ENCODE measurements at places on chromosomes 12 and 14.

DNA sequence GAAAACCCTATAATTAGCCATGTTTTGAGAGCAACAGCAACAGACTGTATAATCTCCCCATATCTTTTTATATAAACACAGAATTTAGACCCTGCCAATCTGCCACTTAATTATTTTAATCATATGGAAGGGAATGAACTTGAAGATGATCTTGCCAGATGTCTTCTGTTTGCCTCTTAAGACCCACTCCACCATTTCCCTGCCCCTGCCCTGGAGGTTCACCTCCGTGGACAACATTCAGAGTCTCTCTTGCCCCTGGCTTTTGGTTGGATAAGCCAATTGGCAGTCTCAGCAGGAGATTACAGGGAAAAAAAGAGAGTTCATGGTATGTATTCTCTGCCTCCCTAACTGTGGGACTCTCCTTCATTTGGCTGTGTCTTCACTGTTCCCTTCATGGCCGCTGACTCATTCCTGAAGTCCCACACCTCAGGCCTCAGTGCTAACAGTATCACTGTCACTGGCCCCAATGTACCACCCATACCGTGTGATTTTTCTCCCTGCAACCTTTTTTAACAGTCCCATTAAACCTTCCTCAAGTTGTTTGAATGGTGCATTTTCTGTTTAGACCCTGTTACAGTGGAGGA lies 184.8 kb downstream of the PIK3C2G start:
- no peak for DNase-seq

DNA sequence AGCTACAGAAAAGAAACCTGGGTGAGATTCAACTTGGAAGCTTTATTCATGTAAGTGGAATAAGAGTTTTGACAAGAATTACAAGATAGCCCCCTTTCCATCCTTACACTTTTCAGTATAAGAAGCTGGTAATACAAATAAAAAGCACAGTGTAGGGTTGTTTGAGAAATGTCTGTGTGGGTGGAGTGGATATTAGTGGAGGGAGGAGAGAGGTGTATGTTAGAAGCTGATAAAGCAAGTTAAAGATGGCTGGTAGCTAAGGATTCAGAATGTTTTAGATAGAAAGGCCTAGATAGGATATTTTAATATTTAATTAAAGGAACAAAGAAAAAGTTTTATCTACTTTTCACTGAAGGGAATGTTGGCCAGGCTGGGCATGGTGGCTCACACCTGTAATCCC lies 12.5 kb downstream of the CFAP54 start:
- no peak for DNase-seq

DNA sequence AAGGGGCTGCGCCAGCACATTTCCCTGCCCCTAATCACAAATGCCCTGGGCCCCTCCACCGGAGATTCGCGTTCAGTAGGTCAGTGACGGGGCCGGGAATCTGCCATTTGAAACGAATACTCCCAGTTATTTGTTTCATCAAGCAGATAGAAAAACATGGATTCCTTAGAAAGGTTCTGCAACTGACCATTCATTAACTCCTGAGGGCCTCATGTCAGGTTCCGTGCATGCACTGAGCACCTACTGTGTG lies 25.6 kb upstream of the UBC start:
- no peak for DNase-seq

- no peak for DNase-seq
Observed at GRCh38 chr12:72264548-72265175, 7.5 kb upstream of the TRHDE start.

DNA sequence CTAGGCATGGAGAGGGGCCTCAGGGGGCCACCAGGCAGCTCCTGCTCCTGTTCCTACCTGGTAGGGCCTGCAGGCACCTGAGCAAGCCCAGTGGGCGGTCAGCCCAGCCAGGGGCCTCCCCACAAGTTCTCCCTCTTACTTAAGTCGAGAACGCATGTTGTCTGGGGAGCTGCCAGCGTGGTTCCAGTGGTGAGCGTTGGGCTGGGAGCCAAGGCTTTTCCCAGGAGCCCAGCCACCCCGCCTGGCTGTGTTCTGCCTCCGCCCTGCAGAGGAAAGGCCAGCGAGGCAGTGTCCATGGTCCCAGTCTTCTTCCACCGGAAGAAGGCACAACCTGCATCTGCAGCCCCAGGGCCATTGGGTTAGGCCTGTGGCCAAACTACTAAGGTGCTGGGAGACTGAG lies 1.4 kb downstream of the C14orf180 start:
- no peak for DNase-seq

DNA sequence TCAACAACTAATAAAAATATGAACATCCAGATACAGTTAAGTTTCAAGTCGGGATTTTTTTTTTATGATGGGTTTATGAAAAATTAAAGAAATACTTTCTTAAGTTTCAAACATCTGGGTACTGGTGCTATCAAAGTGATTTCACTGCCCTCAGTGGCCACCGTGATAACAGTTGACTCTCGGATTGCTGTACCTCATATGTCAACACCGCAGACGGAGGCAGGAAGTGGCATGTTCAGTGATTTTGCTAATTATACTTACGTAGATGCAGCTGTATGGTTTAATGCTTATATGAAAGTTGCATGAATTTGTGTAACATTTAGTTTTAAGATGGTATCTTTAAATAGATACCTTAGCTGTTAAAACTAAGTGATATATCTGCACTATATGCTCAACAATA lies 20.8 kb upstream of the FBLN5 start:
- DNase-seq = no peak

DNA sequence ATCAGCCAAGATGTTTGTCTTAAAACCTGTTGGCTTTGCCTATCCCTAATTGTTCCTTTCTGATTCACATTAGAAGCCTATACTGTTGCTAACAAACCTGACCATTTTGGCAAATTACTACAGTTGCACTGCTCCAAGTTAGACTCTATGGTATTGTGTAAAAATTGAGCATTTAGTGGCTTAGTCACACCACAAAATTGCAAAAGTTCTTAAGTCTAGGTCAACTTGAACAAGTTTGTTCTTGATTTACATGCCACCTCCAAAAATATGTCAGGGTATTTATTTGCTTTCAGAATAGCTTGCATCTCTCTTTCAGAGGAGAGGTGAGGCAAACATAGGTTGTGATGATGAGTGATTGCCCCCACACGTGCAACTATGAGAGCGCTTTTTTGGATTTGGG lies 27.0 kb upstream of the PTHLH start:
- DNase-seq = no peak

- no peak for DNase-seq
Observed at GRCh38 chr12:42385326-42385841, 59.4 kb downstream of the PPHLN1 start.

DNA sequence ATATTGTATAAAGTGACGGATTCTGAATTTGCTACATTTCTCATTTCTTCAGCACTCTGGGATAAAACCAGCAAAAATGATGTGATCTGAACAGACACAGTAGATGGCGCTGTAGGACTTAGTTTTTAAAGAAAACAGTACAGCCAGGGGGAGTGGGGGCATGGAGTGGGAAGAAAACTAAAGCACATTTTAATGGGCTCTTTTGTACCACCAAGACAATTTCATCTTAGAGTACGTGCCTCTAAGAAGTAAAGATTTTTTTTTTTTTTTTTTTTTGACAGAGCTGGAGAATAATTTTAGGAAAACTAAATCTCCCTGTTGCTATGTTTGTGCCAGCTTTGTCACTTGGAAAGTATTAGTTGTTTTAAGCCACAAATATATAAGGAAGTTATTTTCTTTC lies 124.4 kb downstream of the RAD51B start:
- DNase-seq = no peak

DNA sequence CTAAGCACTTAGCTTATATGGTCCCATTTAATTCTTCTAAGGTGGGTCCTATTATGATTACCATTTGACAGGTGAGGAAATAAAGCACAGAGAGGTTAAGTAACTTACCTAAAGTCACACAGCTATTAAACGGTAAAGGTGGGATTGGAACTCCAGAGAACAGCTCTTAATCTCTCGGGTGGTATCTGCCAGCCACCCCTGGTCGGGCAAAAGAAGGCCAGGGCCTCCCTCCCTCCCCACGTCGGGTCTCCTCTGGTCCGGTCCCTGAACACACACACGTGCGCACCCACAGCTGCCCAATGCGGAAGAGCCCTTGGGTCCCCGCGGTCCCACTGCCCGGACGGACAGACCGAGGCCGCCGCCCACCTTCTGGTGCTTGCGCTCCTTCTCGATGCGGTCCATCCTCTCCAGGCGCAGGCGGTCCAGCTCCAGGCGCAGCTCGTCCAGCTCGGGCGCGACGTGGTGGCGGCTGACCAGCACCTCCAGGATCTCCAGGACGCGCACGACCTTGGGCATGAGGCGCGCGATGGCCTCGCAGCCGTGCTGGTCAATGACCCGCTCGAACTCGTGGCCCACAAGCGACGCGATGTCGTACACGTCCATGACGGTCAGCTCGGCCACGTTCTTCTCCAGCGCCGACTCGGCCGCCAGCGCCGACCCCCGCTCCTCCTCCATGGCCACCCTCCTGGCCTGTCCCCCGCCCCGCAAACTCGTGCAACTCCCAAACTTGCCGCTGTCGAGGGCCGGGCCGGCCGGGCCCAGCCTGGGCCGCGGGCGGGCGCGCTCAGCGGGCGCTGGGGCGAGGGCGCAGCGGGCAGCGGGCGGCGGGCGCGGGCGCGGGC lies 490 bp downstream of the RILPL1 start:
- DNase-seq = no peak

- DNase-seq = no peak
Observed at GRCh38 chr12:132137483-132138125, 6.5 kb downstream of the DDX51 start.

DNA sequence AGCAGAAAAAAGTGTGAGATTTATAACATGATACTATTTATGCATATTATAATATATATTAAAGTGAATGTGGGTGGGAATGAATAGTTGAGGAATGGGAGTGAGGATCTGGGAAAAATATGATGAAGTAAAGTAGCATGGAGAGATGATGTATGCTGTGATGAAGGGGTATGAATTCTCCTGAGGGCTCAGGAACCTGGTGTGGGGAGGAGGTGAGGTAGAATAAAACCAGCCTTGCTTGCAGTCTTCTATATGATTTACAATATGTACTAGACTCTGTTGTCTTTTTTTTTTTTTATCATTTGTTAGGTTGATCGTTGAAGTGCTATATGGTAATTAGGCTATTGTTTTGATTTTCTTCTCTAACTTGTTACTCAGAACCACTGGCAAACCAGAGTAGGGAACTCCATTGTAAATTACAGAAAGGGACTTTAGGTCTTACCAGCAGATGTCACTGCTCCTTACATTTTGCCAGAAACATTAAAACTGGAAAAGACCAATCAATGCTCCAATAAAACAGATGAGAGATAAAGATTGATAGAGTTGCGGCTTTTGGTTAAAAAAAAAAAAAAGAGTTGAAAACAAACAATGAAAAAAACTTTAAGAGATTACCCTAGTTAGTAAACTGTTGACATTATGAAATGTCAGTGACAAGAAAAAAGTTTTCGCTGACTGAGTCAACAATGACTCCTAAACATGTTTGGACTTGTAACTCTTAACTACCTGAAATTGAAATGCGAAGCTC lies 39.9 kb downstream of the ATL1 start:
- DNase-seq = no peak

DNA sequence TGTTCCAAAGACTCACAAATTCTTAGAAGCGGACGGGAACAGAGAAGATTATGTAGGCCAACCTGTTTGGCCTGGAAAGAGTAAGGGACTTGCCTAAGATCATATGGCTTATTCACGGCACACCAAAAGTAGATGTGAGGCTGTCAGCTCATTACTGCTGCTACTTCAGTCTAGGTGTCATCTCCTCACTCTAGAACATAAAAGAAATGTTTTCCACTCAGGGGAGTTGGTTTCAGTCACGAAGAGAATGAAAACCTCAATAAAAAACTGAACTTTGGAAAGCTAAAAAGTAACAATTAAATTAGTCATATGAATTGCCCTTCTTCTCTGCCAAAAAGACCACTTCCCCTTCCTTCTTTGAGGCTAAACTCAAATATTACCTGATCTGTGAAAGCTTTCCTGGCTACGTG lies 658 bp upstream of the CEP128 start:
- no peak for DNase-seq

GRCh38 chr12:62744551-62744950 lies 190.4 kb downstream of the PPM1H start:
- DNase-seq = no peak

DNA sequence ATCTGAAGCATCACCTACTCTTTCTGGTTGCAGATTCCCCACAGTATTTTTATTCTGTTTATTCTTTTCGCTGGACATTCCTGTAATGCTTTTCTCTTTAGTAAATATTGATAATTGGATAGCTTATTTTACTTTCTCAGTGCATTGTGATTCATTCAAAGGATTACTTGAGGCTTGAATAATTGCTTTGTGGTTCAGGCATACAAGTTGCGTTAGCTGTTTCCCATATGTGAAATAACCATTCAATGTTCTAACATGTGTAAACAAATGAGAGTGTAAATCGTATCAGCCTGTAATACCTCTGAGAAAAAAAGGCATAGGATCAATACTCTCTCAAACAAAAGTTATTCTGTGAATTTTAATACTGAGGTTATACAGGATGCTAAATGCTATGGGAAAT lies 1004.2 kb upstream of the SEL1L start:
- DNase-seq = no peak

GRCh38 chr14:100850841-100851585 lies 25.1 kb downstream of the MEG3 start:
- peak; percentile 50 for DNase-seq

DNA sequence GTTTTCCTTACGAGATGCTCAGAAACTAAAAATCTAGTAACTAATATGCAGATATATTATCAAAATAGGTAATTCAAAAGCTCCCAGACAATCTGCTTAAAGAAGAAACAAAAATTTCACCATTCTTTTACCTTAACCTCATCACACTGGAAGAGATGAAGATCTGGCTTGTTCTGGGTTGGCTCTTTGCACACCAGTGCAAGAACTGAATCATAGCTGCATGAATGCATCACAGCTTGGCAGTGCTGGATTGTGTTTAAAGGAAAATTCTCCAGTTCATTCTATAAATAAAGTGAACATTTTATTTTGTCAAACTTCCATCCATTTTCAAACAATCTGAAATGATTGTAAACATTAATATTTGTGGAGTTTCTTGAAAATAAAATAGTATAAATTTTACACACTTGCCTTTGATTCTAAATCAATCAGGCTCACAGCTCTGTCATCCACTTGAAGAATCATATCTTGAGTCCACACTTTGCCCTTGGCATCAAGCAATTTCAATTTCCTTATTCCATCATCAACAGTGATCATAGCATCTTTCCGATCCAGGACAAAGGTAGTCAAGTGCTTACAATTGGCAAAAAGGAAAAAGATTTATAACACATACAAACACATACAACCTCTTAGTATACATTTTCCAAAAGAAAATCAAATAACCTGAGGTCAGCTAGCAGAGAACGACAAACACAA lies 119.8 kb downstream of the EPS8 start:
- no peak for DNase-seq

DNA sequence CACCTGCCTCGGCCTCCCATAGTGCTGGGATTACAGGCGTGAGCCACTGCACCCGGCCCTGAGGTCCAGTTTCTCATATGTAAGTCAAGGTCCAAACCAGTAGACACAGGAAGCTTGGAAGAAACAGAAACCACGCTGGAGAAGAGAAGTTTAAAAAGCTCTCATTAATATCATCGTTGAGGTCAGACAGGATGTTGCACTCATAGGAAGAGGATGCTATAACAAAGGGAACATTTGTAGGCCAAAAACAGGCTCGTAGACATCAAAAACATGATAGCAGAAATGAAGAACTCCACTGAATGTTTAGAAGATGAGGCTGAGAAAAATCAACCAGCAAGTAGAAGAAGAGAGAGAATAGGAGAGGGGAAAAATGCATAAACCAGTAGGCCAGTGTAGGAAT lies 46.8 kb downstream of the ACACB start:
- DNase-seq = no peak

- no peak for DNase-seq
Observed at GRCh38 chr12:3263939-3264922, 187.1 kb downstream of the TSPAN9 start.

- DNase-seq = no peak
Observed at GRCh38 chr12:130804216-130804615, 34.8 kb downstream of the STX2 start.

- no peak for DNase-seq
Observed at GRCh38 chr12:38886931-38887330, 18.5 kb downstream of the CPNE8 start.
